ENCODE measurements at places on chromosomes 11 and 22. TPM values are rescaled to one million over a fixed set of nuclear protein-coding genes. Genes with fewer than 3 reads are reported as not detected.

The MS4A4A gene
- total RNA-seq: 0.32 TPM

The TSPAN32 gene
- total RNA-seq: not detected

The TMPRSS13 gene
- 0.66 TPM for total RNA-seq

The SORL1 gene
- 7.2 TPM for total RNA-seq

The SERHL2 gene
- 1.2 TPM for total RNA-seq

All from astrocyte (in vitro differentiated cells and primary cell).